ENCODE measurements at places on chromosomes 1 and 21.

GRCh38 chr1:10507111-10507879, 32.5 kb downstream of the PEX14 start:
- peak; percentile 92 for DNase-seq

DNA sequence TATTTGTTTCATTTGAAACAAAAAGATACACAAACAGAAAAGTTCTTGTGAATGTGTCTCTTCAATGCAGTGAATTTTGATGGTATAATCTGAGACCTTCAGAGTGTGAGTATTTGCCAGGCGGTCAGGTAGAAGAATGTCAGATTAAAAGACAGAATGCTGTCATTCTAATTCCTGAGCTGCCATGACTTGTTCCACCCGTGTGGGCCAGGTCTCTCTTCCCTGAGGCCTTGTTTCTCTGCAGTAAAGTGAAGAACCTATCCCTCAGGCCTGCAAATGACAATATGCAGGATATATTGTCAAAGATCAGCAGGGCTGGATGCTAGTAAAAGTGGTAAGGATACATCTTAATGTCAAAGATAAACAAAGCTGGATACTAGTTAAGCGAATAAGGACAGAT, 111.4 kb downstream of the ZP4 start:
- no peak for DNase-seq

GRCh38 chr21:33892853-33893252, 22.8 kb downstream of the ATP5PO start:
- peak; percentile 20 for DNase-seq

DNA sequence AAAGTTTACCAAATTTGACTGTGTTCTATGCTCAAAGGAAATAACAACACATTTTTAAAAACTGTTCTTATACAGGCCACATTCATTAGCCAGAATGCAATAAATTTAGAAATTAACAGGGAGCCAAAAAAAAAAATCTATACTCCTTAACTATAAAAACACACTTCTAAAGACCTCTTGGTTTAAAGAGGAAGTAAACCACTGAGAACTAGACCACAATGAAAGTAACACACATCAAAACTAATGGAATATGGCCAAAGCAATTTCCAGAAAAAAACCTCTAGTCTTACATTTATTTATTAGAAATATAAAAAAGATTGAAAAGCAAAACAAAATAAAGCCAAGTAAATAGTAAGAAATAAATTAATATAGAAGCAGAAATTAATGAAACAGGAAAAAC, 48.9 kb upstream of the GADD45A start:
- peak; percentile 24 for DNase-seq

DNA sequence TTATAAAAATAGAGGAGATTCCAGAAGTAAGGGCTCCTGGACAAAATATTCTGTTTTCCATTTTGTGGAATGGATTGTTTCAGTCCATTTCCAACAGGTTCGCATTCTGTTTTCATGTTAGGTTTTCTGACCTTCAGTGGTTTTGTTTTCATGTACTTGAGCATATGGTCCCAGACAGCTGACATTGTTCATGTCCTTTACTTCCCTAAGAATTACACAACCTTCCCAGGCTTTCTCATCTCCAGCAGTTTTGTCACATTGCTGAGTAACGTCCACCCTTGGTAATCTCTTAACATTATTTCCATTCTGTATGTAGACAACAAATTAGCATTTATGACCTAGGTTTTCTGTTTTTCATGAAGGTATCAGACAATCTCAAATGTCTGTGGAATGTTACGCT, 21.0 kb upstream of the ERRFI1 start:
- DNase-seq, result peak; percentile 63

DNA sequence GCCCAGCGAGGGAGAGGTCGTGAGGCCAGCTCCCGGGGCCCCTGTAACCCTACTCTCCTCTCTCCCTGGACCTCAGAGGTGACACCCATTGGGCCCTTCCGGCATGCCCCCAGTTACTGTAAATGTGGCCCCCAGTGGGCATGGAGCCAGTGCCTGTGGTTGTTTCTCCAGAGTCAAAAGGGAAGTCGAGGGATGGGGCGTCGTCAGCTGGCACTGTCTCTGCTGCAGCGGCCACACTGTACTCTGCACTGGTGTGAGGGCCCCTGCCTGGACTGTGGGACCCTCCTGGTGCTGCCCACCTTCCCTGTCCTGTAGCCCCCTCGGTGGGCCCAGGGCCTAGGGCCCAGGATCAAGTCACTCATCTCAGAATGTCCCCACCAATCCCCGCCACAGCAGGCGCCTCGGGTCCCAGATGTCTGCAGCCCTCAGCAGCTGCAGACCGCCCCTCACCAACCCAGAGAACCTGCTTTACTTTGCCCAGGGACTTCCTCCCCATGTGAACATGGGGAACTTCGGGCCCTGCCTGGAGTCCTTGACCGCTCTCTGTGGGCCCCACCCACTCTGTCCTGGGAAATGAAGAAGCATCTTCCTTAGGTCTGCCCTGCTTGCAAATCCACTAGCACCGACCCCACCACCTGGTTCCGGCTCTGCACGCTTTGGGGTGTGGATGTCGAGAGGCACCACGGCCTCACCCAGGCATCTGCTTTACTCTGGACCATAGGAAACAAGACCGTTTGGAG, 23.7 kb upstream of the TNFRSF1B start:
- no peak for DNase-seq

GRCh38 chr1:175845338-175845737, 101.9 kb upstream of the TNR start:
- no peak for DNase-seq

DNA sequence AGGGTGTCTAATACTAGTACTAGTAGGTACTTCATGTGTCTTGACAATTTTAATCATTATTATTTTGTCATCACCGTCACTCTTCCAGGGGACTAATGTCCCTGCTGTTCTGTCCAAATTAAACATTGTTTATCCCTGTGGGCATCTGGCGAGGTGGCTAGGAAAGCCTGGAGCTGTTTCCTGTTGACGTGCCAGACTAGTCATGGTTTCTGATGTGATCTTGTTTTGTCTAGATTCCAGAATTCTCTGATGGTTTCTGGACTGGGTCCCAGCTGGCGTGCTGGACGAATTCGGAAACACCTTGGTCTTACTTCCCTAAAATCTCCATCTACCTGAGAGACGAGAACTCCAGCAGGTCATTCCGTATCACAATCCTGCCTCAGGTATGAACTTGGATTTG, 66.1 kb upstream of the FAM3B start:
- no peak for DNase-seq
